ENCODE measurements at places on chromosomes 16 and 17.
A peak's percentile ranks its signal among the peaks of the same experiment; 100 is the strongest.

GRCh38 chr17:72282439-72283029, 161.7 kb downstream of the SOX9 start:
- no peak for DNase-seq

DNA sequence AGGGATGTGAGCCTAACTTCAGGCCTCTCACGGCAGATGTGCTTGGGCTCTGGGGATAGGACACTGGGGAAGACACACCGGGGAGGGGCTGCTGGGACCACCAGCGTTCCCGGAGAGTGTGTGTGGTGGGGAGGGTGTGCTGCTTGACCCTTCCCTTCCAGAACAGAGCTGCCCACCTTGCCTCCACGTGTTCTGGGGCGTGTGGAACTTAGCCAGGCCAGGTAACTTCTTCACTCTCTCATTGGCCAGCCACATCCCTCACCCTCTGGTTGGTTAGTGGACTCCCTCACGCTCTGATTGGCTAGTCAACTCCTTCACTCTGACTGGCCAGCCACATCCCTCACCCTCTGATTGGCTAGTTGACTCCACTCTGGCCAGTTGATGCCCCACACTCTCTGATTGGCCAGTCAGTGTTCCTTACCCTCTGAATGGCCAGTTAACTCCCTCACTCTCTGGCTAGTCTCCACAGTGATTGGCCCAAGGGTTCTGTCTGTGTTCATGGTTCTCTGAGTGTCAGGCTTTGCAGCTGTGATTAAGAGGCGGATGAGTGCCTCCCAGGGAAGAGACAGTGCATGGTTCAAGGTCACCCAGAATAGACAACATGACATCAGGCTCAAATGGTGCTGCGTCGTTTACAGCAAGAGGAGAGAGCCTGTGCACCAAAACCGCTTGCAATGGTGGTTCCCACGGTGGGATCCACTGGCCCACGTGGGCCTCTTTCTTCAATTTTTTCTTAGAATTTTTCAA, 10.0 kb downstream of the TMEM235 start:
- no peak for DNase-seq

DNA sequence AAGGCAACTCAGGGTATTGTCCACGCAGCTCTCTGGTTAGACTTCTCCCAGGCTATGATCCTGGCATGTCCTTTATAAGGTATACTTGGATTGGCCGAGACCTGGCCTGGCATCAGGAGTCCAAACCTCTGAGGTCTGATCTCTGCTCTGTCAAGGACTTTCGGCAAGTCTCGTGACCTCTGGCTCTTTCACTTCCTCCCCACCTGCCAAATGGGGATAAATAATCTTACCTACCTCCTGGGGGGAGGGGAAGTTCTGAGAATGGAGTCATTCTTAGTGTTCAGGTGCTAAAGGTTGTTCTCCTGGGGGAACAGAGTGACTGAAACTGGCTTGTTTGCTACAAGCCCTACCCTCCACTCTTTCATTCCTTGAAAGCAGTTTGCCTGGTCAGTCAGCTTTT, 7.6 kb downstream of the ATXN1L start:
- DNase-seq: no peak

- no peak for DNase-seq
Measured at GRCh38 chr17:77636835-77637817, 321.4 kb upstream of the TNRC6C start.

GRCh38 chr16:83402160-83402814, 405.5 kb upstream of the HSBP1 start:
- no peak for DNase-seq

GRCh38 chr17:67056746-67057490, 12.6 kb downstream of the CACNG1 start:
- peak; percentile 56 for DNase-seq

DNA sequence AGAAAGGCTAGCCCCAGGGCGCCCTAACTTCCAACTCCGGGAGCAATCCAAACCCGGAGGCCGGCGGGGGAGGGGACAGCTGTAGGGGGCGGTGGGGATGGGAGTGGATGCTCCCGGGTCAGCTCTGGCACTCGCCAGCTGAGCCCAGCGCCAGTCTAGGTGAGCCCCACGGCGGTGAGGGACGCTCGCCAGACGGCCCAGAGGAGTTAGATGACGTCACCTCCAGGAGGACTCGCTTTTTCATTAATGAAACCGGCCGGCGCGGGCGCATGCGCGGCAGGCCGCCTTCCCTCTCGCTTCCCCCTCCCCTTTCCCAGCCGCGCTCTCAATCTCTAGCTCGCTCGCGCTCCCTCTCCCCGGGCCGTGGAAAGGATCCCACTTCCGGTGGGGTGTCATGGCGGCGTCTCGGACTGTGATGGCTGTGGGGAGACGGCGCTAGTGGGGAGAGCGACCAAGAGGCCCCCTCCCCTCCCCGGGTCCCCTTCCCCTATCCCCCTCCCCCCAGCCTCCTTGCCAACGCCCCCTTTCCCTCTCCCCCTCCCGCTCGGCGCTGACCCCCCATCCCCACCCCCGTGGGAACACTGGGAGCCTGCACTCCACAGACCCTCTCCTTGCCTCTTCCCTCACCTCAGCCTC, at the start of gene NF1:
TSS of gene NF1 (plus strand) at position 378 of the 636 bp plus-strand sequence. CDS start 333 bp downstream, outside the sequence.
- peak; percentile 97 for DNase-seq

GRCh38 chr16:17457513-17457912, 13.2 kb downstream of the XYLT1 start:
- DNase-seq: no peak

- DNase-seq: no peak
Measured at GRCh38 chr17:17186051-17186450, 20.1 kb downstream of the PLD6 start.

DNA sequence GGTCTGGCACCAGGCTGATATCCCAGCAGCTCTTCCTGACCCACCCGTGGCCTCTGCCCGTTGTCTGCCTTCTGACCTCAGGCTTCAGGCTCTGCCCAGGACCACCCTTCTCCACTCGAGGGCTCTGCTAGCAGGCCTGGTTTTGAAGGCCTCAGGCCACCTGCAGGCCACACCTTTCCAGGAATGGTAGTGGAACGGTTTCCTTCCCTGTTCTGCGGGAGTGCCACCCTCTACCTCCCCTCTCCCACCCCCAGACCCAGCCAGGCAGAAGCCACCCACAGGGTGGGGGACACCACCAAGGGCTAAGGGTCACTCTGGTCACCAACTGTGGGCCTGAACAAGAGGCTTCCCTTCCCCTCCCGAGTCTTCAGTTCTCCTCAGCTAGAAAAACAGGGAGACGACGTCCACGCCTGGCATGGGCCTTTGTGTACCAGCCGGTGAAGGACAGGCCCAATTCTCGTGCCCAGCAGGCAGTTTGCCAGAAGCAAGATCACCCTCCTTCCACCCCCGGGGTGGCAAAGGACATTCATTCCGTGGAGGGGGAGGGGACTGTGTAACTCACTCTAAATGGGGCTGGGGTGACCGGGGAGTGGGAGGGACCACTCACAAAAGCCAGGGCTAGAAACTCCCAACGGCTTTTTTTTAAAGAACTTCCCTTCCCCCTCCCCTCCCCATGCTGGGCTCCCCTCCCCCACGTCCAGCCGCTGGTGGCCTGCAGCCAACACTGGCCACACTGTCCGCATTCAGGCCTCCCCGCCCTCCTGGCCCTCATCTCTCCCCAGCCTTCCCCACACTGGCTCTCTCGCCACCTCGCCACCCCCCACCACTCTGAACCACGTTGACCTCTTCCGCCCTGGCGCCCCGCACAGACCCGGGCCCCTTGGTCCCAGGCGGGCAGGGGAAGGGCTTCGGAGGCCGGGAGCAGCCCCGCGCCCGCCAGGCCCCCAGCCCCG, 7.7 kb downstream of the CBX4 start:
- no peak for DNase-seq

DNA sequence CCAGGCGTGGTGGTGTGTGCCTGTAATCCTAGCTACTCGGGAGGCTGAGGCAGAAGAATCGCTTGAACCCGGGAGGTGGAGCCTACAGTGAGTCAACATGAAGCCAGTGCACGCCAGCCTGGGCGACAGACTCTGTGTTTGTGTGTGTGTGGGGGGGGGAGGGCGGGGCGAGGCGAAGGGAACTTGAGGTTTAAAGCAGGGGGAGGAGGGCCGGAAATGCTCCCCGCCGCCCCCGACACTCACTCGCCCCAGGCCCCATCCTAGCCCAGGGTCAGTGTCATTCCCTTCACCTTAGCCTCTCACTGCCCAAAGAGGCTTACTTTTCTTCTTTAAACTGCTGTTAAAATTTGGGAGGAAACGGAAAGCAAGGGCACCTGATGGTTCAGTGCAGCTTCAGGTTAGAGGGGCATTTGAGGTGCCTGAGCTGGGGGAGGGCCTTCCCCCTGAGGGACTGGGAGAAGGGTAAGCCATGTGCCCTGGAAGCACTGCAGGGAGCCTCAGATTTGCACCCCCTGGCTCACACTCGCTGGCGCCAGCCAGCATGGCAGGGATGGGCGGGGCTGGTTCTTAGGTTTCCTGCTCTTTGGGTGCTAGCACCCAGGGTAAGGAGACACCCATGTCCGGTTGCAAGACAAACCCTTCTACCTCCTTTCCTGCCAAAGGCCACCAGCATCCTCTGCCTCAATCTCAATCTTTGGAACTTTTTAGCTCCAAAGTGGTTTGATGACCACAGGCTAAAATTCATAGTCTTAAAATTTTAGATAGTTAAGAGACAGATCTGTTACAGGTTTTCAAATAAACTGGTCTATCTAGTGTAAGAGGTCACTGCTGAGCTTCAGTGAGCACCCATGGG, 2.2 kb upstream of the LIMD2 start:
- no peak for DNase-seq

DNA sequence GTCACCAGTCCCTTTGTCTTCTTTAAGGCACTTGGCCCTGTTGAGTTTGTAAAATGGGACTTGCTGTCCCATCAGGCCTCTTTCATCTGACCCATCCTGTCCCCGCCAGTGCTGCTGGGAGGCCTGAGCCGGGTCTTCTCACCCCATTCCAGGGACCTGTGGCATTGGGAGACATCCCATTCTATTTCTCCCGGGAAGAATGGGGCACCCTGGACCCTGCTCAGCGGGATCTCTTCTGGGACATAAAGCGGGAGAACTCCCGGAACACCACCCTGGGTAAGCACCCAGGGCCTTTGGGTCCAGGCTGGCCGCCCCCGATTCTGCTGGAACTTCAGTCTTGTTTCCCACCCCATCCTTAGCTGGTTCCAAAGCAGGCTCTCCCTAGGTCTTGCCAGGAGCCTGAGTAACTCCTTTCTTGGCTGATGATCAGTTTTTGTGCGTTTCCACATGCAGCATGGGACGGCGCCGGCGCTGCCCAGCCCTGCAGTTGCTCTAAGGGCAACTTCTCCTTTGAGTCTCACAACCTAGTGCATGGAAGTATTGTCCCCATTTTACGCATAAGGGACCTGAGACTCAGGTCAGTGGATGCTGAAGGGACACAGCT, 4.1 kb downstream of the ZNF213 start:
- DNase-seq: no peak

Measured in type B pancreatic cell (in vitro differentiated cells).